Occipital lobe (tissue), 3 donors: ENCODE measurements at places on chromosomes 12 and 14.
A peak's percentile ranks its signal among the peaks of the same experiment; 100 is the strongest.

- no peak for DNase-seq
These were observed 2.9 kb downstream of the HOXC5 start for GRCh38 chr12:54035568-54036264.

GRCh38 chr14:80522411-80522810, 311.1 kb upstream of the DIO2 start:
- no peak for DNase-seq

DNA sequence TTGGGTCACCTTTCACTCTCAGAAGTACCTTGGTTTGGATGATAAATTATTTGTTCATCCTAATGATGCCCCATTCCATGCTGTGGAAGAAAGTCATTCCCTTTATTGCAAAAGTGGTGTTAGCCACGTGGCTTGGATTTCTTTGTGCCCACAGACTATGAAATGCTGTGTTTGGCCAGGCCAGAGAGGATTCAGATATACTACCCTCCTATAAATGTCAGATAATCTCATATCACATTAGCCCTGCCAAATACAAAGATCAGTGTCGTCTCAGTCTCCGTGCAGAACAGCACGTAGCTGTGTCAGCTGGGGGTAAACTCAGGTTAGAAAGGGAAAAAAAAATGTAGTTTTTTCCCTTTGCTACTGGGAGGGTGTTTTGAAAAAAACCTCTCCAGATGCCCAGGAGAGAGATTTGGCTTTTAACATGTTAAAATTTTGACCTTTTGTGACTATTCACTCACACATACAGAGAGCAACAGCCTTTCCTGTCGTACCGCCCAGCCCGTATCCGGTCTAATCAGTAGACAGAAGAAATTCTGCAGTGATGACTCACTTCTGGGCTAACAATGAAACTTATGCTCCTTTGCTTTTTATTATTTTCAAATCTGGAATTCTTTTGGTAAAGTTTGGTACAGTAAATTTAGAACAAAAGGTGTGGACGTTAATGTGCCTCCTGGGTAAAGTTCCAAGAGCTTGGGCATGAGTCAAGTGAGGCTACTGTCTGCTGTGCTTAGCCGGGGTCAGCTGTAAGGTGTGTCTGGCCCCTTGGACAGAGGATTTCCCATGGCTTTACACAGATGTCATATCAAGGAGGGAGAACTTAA, 8.5 kb upstream of the PTPRB start:
- no peak for DNase-seq

- DNase-seq, result peak; percentile 19
These were observed 767 bp upstream of the TCP11L2 start for GRCh38 chr12:106301611-106302321.

GRCh38 chr12:74144396-74144795, 393.2 kb upstream of the ATXN7L3B start:
- no peak for DNase-seq

DNA sequence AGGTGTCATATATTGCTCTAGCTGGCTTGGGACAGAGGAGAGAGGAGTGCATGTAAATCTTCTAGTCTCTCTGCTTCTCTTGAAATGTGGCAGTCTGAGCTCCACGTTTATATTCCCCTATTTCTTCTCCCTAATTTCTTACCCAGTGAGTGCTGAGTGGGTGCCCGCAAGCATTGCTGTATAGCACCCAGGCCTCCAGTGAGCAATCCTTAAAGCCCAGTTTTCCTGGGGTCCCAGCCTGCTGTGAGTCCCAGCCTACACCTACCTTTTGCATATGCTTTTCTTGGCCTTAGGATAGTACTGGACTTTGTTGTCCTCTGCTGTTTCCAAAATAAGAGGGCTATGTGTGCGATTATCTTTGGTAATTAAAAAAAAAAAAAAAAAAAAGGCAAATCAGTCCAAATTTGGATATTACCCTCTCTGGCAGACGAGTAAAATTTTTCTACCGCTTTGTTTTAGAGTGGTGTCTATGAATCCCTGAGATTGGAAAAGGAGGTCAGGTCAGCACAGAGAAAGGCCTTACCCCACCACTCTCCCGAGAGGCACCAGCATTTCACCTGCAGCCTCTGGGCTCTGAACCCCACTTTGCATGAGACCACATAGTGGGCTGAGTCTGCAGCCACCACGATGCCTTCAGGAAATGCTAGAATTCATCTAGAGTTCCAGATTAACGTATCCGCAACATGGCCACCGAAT, 1.1 kb downstream of the MGST1 start:
- DNase-seq, result no peak

- DNase-seq, result no peak
These were observed 12.8 kb upstream of the HPD start for GRCh38 chr12:121871467-121871866.
